ENCODE measurements at places on chromosomes 7 and 10.

GRCh38 chr7:157570531-157571200, 233.9 kb downstream of the DNAJB6 start:
- no peaks in the 10 kb centered on the region for H3K27me3 ChIP-seq
- H3K27ac ChIP-seq, result no peak overlapping the region
- no peaks in the 10 kb centered on the region for H3K4me1 ChIP-seq
- H3K4me3 ChIP-seq, result no peak overlapping the region

DNA sequence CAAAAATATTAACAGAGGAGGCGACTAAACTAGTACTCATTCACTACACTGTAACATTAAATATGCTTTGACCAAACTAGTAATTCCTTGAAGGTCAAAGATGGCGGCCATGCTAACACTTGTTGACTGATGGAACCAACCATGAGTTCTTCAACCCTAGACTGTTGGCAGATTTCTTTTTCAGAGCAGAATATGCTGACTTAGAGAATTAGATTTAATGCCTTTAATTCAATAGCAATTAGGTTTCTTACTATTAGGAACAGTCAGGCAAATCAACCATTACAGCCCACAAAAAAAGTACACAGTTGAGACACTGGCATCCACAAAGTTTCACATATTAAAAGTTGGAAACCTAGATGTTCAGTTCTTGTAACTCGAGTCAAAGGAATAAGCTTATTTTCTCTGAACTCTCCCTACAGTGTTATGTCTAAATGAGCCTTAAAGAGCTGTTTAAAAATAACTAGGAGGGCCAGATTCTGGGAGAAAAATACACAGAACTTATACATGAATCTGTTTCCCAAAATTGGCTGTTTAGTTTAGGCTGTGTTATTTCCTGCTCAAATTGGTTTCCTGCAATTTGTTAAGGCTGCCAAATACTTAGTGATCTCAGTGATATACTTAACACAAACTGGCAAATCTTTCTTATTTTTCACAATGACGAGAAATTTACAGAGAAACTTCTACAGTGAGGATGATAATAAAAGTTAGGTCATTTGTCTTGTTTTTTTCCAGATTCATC, 17.6 kb downstream of the CHCHD3 start:
- DNase-seq, result no peak
- H3K27me3 ChIP-seq, result no peaks in the 10 kb centered on the region
- H3K27ac ChIP-seq, result no peak overlapping the region
- no peak overlapping the region for H3K4me3 ChIP-seq

GRCh38 chr10:116866987-116867595, 17.8 kb downstream of the ENO4 start:
- no peaks in the 10 kb centered on the region for H3K4me1 ChIP-seq
- H3K36me3 ChIP-seq, result no peaks in the 10 kb centered on the region
- no peaks in the 10 kb centered on the region for H3K27me3 ChIP-seq
- DNase-seq, result no peak

- no peak overlapping the region for H3K4me3 ChIP-seq
- no peak overlapping the region for H3K27ac ChIP-seq
- no peaks in the 10 kb centered on the region for H3K4me1 ChIP-seq
- no peaks in the 10 kb centered on the region for H3K27me3 ChIP-seq
- no peaks in the 10 kb centered on the region for H3K36me3 ChIP-seq
- DNase-seq, result no peak
Observed at GRCh38 chr10:71354776-71355175, 35.7 kb downstream of the SLC29A3 start.

DNA sequence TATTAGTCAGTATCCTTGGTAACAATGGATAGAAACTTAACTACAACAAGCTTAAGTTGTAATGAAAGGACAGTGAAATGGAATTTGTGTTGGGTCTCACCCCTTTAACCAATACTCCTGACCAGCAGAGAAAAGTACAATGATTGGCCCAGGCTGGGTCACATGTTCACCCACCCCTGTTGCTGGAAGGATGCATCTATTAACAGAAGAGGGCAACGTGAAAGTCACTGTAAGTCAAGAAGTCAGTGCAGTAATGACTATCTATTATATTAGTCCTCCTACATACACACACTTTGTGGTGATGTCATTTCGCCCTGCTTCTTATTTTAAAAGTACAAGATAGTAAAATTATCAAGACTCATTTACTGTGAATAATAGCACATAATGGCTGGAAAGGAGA, 16.2 kb downstream of the PNLIPRP2 start:
- no peak overlapping the region for H3K4me3 ChIP-seq
- H3K4me1 ChIP-seq, result peaks cover 68% of the 10 kb centered on the region
- no peak overlapping the region for H3K27ac ChIP-seq
- no peaks in the 10 kb centered on the region for H3K27me3 ChIP-seq

- DNase-seq, result no peak
- H3K27ac ChIP-seq, result no peak overlapping the region
- H3K4me3 ChIP-seq, result no peak overlapping the region
- H3K36me3 ChIP-seq, result no peaks in the 10 kb centered on the region
Observed at GRCh38 chr7:114293289-114294012, 121.2 kb upstream of the FOXP2 start.

- H3K27me3 ChIP-seq, result no peaks in the 10 kb centered on the region
- H3K36me3 ChIP-seq, result no peaks in the 10 kb centered on the region
- DNase-seq, result no peak
- H3K4me3 ChIP-seq, result no peak overlapping the region
Observed at GRCh38 chr7:33757050-33757449, 148.3 kb upstream of the BMPER start.

GRCh38 chr7:20862554-20862953, 75.9 kb upstream of the SP8 start:
- DNase-seq, result no peak
- H3K27ac ChIP-seq, result no peak overlapping the region
- no peaks in the 10 kb centered on the region for H3K27me3 ChIP-seq

DNA sequence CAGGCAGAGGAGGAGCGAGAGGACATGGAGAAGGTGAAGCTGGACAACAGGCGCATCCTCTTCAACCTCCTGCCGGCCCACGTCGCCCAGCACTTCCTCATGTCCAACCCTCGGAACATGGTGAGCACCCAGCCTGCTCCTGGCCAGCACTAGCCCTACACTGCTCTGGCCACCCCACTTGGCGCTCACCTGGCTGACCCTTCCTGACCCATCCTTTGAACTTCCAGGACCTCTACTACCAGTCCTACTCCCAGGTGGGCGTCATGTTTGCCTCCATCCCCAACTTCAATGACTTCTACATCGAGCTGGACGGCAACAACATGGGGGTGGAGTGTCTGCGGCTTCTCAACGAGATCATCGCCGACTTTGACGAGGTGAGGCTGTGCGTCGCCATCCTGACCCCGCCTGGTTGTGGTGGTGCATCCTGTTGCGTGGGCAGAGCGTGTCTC, 129.2 kb downstream of the ADCY1 start:
- no peak for DNase-seq

- H3K27me3 ChIP-seq, result no peaks in the 10 kb centered on the region
- peaks cover 4% of the 10 kb centered on the region for H3K36me3 ChIP-seq
- no peak for DNase-seq
- H3K4me3 ChIP-seq, result no peak overlapping the region
- H3K4me1 ChIP-seq, result peaks cover 46% of the 10 kb centered on the region
- no peak overlapping the region for H3K27ac ChIP-seq
Observed at GRCh38 chr10:95264227-95265051, 26.4 kb downstream of the PDLIM1 start.

DNA sequence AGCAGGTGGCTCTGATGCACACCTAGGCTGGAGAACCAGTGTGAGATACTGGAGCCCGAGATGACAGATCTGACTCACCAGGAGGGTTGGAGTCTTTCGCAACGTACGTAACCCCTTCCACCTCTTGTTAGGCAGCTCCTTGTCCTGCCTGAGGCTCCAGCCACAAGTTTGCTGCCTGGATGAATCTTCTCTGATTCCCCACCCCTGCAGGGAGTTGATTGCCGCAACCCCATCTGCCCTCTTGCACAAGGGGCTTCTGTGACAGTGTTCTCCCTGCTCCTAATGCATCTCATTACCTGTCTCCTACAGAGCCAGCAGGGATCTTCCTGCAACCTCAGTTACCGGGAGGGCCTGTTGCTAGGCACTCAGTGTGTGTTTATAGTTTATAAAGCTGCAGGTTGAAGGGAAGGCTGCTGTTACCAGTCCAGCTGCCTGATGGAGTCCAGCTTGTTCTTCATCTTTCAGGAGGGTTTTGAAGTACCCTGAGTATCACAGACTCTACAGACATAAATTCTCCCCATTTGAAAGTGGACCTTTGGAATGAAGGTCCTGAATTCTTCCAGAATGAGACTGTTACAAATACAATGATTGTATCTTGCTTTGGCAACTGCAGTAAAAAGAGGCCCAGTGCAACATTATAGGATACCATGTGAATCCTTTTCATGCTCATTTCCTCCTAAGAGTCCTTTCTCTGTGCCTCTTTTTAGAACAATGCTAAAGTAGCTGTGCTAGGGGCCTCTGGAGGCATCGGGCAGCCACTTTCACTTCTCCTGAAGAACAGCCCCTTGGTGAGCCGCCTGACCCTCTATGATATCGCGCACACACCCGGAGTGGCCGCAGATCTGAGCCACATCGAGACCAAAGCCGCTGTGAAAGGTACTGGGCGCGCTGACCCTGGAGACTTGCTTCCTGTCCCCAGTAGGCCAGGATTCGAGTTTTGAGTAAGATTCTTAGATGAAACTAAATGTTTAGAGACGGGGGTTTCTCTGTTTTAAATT, 6.5 kb downstream of the MDH2 start:
- H3K27ac ChIP-seq, result no peak overlapping the region
- peak; percentile 55 for DNase-seq

GRCh38 chr7:91628742-91629141, 251.8 kb downstream of the MTERF1 start:
- peaks cover 9% of the 10 kb centered on the region for H3K4me1 ChIP-seq
- H3K27me3 ChIP-seq, result no peaks in the 10 kb centered on the region
- H3K4me3 ChIP-seq, result no peak overlapping the region
- DNase-seq, result peak; percentile 26

DNA sequence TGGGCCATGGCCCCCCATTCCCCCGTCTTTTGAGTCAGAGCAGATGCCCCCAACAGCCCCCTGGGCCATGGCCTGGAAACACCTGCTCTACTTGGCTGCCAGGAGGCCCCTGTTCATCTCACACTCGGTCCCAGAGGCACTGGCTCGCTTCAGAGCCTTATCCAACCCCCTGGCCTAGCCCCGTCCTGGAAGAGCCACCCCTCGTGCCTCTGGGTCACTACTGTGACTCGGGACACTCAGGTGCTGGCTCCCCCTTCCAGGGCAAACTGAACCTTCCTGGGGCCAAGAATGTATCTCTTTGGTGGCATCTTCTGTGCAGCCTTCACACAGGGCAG, 7.0 kb downstream of the POLR2J start:
- no peak for DNase-seq
- no peak overlapping the region for H3K27ac ChIP-seq
- no peaks in the 10 kb centered on the region for H3K4me1 ChIP-seq
- no peak overlapping the region for H3K4me3 ChIP-seq
